ENCODE measurements at places on chromosomes 6 and 20.

GRCh38 chr6:23705697-23706096, 420.3 kb upstream of the NRSN1 start:
- DNase-seq: no peak

- no peak for DNase-seq
Measured at GRCh38 chr6:129507846-129508245, 202.1 kb downstream of the ARHGAP18 start.

- no peak for DNase-seq
Measured at GRCh38 chr6:167758309-167759023, 68.2 kb upstream of the AFDN start.

- no peak for DNase-seq
Measured at GRCh38 chr20:18943542-18943941, 130.0 kb downstream of the SCP2D1 start.

DNA sequence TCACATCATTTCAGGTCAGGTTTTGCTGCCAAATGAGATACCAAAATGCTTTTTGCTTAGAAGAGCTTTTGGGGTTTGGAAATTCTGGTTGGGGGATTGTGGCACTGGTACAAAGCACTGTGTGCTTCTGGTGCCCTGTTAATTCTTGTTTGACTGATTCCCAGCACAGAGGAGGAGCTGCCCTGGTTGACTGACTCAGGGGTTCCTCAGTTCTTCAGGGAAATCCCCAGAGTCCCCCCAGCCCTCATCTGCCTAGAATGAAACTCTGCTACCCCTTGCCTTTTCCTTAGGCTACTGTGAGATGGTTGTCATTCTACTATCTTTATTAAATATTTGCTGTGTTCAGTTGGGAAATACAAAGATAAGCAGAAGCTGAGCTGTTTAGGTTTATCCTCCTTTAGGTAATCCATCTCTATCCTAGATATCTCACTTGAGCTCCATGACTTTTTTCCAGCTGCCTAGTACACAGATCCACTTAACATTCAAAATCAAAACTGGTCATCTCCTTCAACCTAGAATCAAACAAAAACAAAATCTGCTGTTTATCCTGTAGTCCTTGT, 24.9 kb upstream of the TSPYL1 start:
- no peak for DNase-seq

DNA sequence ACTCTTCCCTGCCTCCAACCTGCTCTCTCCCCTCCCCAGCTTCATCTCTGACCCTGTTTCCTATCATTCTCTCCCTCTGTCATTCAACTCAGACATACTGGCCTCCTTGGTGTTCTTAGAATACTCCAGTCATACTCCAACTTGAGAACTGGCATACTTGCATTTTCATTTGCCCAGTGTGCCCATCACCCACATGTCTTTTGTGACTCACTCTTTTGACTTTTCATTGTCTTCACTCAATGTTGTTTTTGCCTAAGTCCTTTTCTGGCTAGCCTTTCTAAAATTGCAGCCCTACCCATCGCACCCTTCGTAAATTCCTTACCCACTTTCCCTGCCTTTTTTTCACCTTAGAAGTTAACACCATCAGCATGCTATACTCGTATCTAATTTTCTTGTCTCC, 77.0 kb upstream of the CD2AP start:
- DNase-seq: no peak

GRCh38 chr6:123467392-123467791, 169.4 kb downstream of the TRDN start:
- DNase-seq: no peak

- DNase-seq: no peak
Measured at GRCh38 chr6:40417031-40417430, 170.1 kb downstream of the LRFN2 start.

- no peak for DNase-seq
Measured at GRCh38 chr6:157432892-157433265, 51.9 kb downstream of the ZDHHC14 start.

DNA sequence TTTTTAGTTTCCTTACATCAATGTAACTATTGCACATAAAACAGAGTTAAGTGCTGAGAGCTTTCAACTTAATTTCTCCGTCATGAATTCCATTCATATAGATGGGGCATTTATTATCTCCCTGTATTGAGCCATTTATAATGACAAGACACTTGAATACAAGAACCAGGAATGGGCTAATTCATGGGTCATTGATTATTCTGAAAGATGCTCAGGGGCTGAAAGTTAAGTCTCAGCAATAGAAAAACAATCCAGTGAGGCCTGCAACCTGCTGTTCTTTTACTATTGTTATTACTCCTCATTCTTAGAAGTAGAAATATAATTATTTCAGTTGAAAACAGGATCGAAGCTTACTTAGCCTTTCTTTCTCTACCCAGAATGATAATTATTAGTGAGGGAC, 307.7 kb downstream of the MMUT start:
- no peak for DNase-seq

DNA sequence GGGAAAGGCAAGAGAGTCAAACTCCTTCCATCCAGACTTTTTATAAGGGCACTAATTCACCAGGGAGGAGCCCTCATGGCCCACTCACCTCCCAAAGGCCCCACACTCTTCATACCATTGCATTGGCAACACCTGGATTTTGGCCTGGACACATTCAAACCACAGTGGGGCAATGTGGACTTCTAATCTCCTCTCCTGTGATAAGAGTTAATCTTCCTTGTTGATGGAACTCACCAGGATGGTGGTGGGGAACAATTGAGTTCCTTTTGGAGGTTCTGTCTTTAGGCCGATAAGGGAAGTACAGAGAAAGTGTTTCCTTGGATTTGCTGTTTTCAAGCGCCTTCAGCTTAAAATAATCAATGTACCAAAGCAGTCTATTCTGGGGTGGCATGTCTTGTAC, 268.7 kb downstream of the CD83 start:
- no peak for DNase-seq

DNA sequence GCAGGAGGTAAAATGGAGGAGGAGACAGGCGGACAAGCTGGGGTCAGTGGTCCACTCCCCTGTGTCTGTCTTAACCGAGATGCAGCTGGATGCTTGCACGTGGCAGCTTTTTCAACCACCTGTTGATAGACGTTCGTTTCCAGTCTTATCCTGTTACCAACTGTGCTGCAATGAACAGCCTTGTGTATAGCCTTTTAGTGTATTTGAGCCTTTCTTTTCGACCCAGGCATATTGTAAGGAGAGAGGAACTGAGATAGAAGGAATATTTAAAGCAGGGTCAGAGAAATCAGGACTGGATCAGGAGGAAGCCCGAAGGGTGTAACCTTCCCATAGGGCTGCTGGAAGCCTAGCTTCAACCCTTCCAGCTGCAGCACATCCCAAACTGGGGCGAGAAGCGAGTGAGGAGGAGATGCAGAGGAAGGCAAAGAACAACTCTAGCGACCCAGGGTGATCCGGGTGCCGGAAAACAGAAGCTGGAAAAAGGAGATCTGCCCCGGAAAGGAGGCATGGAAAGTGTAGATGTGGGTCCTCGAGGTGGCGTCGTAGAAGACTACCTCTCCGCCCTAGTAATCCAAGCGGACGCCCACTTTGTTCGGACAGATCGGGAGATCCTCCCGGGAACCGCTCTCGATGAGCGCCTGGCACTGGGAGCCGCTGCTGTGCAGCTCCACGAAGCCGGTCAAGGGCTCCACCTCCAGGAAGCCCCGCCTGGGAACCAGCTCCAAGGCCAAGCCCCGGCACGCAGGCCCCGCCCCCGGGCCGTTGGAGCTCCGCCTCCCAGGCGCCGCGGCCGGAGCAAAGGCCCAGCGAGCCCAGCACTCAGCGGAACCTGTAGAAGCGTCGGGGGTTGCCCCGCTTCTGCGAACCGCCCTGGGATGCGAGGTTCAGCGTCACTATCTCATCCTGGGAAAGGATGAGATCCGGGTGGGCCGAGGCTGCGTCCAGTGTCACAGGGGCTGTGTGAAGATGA, 11.2 kb downstream of the TRIM31 start:
- peak; percentile 36 for DNase-seq

- no peak for DNase-seq
Measured at GRCh38 chr20:35934050-35934449, 20.3 kb downstream of the SCAND1 start.

- no peak for DNase-seq
Measured at GRCh38 chr20:57391439-57392301, 474 bp downstream of the RBM38 start.

- no peak for DNase-seq
Measured at GRCh38 chr20:24814556-24815195, 134.4 kb upstream of the CST7 start.

GRCh38 chr20:35093267-35093884, 769 bp upstream of the TRPC4AP start:
- DNase-seq: no peak

DNA sequence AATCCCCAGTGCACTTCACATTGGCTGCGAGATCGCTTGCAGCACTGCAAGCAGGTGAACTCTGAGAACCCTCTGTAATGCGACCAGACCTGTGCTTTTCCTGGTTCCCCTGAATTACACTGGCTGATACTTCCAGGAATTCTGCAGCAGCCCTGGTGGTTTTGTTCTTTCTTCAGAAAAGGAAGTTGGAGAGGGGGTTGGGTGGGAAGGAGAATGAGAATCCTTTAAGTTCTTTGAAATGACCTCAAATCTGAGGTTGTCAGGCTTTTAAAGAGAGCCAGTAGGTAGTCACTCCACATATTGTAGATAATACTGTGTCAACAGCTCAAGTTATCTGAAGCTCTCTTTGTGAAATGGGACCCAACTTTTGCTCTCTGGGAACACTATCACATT, 62.4 kb downstream of the GCNT2 start:
- DNase-seq: no peak

- DNase-seq: no peak
Measured at GRCh38 chr6:80488190-80488589, 381.7 kb downstream of the BCKDHB start.

DNA sequence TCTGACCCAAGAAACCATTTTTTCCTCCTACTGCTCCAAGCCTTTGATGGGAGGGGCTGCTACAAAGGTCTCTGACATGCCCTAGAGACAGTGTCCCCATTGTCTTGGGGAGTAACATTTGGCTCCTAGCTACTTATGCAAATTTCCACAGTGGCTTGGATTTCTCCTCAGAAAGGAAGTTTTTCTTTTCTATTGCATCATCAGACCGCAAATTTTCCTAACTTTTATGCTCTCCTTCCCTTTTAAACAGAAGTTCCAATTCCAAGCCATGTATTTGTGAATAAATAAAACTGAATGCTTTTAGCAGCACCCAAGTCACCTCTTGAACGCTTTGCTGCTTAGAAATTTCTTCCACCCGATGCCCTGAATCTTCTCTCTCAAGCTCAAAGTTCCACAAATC, 51.0 kb downstream of the SLC22A2 start:
- DNase-seq: no peak

- no peak for DNase-seq
Measured at GRCh38 chr20:39568109-39568508, 606.0 kb downstream of the DHX35 start.

GRCh38 chr6:158653577-158654354, 3.9 kb downstream of the SYTL3 start:
- peak; percentile 79 for DNase-seq

- no peak for DNase-seq
Measured at GRCh38 chr6:47587493-47587892, 109.9 kb downstream of the CD2AP start.
